ENCODE measurements at places on chromosomes 4 and X. TPM values are rescaled to one million over a fixed set of nuclear protein-coding genes. Genes with fewer than 3 reads are reported as not detected.

RLIM gene
- total RNA-seq = 25.3 TPM

DNA sequence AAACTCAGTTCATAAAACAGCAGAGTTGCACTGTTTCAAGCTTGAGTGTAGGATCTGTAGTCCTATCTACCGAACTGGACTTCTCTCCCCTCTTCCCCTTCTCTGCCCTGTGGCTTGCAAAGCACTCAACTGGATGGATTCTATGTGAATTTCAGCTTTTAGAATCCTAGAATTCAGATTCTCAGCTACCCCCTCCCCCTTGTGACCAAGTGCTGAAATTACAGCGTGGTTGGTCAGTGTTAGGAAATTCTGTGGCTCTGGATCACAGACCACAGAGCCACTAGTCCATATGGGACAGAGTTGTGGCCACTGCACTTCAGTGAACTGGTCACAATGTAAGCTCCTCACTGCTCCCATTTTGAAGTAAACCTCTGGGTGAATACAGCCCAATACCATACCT, 64.6 kb upstream of the TRPC5 start:
- no peaks in the 10 kb centered on the region for H3K4me1 ChIP-seq
- no peaks in the 10 kb centered on the region for H3K36me3 ChIP-seq
- H3K4me3 ChIP-seq = no peak overlapping the region

TAF7L gene
- 0.19 TPM for total RNA-seq

GRCh38 chr4:153514688-153515426, 48.7 kb downstream of the TMEM131L start:
- no peak for DNase-seq
- H3K27me3 ChIP-seq = no peaks in the 10 kb centered on the region
- no peak overlapping the region for H3K4me3 ChIP-seq
- H3K4me1 ChIP-seq = peaks cover 32% of the 10 kb centered on the region
- H3K27ac ChIP-seq = no peak overlapping the region

- H3K36me3 ChIP-seq = peaks cover 13% of the 10 kb centered on the region
- H3K27ac ChIP-seq = no peak overlapping the region
- no peaks in the 10 kb centered on the region for H3K27me3 ChIP-seq
- H3K4me3 ChIP-seq = no peak overlapping the region
Observed at GRCh38 chr4:2859514-2859913, 15.9 kb downstream of the ADD1 start.

- H3K4me1 ChIP-seq = peaks cover 92% of the 10 kb centered on the region
- H3K36me3 ChIP-seq = peaks cover 2% of the 10 kb centered on the region
- H3K27me3 ChIP-seq = no peaks in the 10 kb centered on the region
- H3K27ac ChIP-seq = peak overlapping the region; percentile 93
Observed at GRCh38 chrX:130085551-130086446, 24.5 kb downstream of the ELF4 start.

- H3K36me3 ChIP-seq = peaks cover 58% of the 10 kb centered on the region
- H3K27me3 ChIP-seq = no peaks in the 10 kb centered on the region
- H3K4me1 ChIP-seq = peaks cover 6% of the 10 kb centered on the region
- no peak for DNase-seq
- H3K27ac ChIP-seq = no peak overlapping the region
Observed at GRCh38 chr4:6881908-6882307, 27.7 kb upstream of the TBC1D14 start.

- H3K36me3 ChIP-seq = no peaks in the 10 kb centered on the region
- H3K27ac ChIP-seq = no peak overlapping the region
- DNase-seq = no peak
- H3K4me3 ChIP-seq = no peak overlapping the region
- H3K4me1 ChIP-seq = no peaks in the 10 kb centered on the region
Observed at GRCh38 chr4:92305148-92305877, 1.5 kb downstream of the GRID2 start.

GRCh38 chr4:40831146-40831907, 81.6 kb downstream of the NSUN7 start:
- H3K4me1 ChIP-seq = peaks cover 2% of the 10 kb centered on the region
- H3K36me3 ChIP-seq = no peaks in the 10 kb centered on the region
- H3K27me3 ChIP-seq = no peaks in the 10 kb centered on the region

CYBB gene
- total RNA-seq = 41.7 TPM

DNA sequence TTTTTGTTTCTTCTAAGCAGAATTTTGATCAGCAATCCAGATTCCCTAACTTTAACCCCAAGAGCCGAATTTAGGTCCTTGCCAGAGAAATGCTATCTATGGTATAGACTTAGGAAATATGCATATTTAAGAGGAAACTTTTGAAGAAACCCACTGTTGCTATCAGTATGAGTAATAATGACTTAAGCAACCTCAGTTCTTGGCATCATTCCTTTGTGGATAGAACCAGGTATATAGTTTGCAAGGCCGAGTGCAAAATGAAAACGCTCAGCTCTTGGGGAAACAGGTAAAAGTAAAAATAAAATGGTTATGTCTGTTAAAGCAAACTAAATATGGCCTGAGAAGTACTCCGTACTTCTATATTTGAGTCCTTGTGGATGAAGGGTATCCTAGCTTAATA, 78.1 kb downstream of the ARSF start:
- H3K36me3 ChIP-seq = no peaks in the 10 kb centered on the region
- no peak overlapping the region for H3K27ac ChIP-seq
- DNase-seq = no peak

- H3K4me1 ChIP-seq = no peaks in the 10 kb centered on the region
- H3K36me3 ChIP-seq = no peaks in the 10 kb centered on the region
- no peak overlapping the region for H3K27ac ChIP-seq
- H3K4me3 ChIP-seq = no peak overlapping the region
- no peak for DNase-seq
- no peaks in the 10 kb centered on the region for H3K27me3 ChIP-seq
Observed at GRCh38 chr4:128459547-128459946, 171.9 kb upstream of the PGRMC2 start.

DNA sequence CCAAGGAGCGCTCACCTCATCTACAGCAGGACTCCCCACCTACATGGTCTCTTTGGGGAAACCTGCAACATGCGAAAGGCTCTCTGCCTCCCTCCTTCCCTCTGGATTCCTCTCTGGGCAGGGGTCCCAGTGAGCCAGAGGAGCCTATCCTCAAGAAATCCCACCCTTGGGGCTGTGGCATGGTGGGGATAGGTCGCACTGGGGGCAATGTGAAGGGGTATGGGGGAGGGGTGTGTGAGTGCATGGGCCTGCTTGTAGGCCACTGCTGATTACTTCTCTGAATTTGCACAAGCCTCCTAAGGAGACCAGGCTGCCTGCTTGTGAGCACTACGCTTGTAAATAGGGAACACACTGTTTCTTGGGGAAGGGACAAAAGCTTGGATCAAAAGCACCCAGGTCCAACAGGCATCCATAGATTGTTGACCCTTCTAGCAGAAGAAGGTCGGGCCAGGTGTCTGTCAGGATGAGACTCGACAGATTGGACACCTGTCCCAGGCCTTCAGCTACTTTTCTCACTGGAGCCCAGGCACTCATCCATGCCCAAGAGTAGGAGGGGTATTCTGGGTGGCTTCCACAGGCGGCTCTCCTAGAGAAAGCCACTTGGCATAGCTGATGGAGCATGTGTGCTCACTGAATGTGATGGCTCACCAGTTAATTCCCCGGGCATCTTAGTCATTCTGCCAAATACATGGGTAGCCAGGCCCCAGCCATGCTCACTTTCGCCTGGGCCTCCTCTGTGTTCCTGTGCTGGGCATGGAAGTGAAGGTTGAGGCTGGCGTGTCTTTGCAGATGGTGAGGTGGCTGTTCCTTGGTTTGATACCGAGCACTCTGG, 75.0 kb downstream of the NBDY start:
- no peaks in the 10 kb centered on the region for H3K27me3 ChIP-seq
- no peaks in the 10 kb centered on the region for H3K4me1 ChIP-seq
- no peak overlapping the region for H3K4me3 ChIP-seq
- no peak for DNase-seq
- H3K36me3 ChIP-seq = no peaks in the 10 kb centered on the region
- no peak overlapping the region for H3K27ac ChIP-seq

DNA sequence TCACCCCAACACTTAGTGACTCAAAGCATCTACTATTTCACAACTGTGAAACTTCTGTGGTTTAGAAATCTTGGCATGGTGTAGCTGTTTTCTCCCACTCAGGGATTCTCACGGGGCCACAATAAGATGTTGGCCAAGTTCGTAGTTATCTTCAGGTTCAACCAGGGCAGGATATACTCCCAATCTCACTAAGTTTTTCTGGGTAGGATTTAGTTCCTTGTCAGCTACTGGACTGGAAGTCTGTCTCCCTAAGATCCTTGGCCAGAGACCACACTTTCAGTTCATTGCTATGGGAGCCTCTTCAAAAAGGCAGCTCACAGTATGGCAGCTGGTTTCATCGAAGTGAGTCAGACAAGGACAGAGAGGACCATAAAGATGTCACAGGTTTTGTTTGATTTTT, 111.7 kb upstream of the PDHA2 start:
- no peaks in the 10 kb centered on the region for H3K27me3 ChIP-seq
- no peak overlapping the region for H3K27ac ChIP-seq
- H3K4me1 ChIP-seq = no peaks in the 10 kb centered on the region
- H3K4me3 ChIP-seq = no peak overlapping the region

GRCh38 chr4:141802333-141802732, 165.9 kb downstream of the IL15 start:
- H3K27me3 ChIP-seq = no peaks in the 10 kb centered on the region
- H3K36me3 ChIP-seq = no peaks in the 10 kb centered on the region
- no peak overlapping the region for H3K4me3 ChIP-seq
- no peak overlapping the region for H3K27ac ChIP-seq

GRCh38 chr4:125277790-125278189, 37.0 kb upstream of the FAT4 start:
- no peak overlapping the region for H3K27ac ChIP-seq
- no peak overlapping the region for H3K4me3 ChIP-seq
- H3K27me3 ChIP-seq = no peaks in the 10 kb centered on the region
- H3K36me3 ChIP-seq = no peaks in the 10 kb centered on the region

TMEM131L gene
- 40.9 TPM for total RNA-seq

TBC1D25 gene
- 3.4 TPM for total RNA-seq

DNA sequence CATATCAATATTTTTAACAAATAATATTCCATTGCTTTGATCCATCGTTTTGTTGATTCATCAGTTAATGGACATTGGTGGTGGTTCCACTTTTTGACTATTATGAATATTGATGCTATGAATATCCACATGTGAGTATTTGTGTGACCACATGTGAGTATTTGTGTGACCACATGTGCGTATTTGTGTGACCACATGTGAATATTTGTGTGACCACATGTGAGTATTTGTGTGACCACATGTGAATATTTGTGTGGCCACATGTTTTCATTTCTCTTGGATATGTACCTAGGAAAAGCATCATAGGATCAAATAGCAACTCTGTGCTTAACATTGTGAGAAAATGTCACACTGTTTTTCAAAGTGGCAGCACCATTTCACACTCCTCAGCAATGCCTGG, 433.6 kb upstream of the FRG1 start:
- no peaks in the 10 kb centered on the region for H3K4me1 ChIP-seq
- H3K27ac ChIP-seq = no peak overlapping the region
- no peak overlapping the region for H3K4me3 ChIP-seq
- no peak for DNase-seq
- H3K36me3 ChIP-seq = no peaks in the 10 kb centered on the region

- H3K27ac ChIP-seq = no peak overlapping the region
- no peaks in the 10 kb centered on the region for H3K27me3 ChIP-seq
- no peak overlapping the region for H3K4me3 ChIP-seq
- H3K36me3 ChIP-seq = no peaks in the 10 kb centered on the region
- no peak for DNase-seq
Observed at GRCh38 chr4:107246761-107247160, 210.6 kb upstream of the DKK2 start.

- H3K27ac ChIP-seq = no peak overlapping the region
- DNase-seq = no peak
- no peak overlapping the region for H3K4me3 ChIP-seq
- no peaks in the 10 kb centered on the region for H3K4me1 ChIP-seq
Observed at GRCh38 chrX:88977835-88978234, 230.8 kb downstream of the CPXCR1 start.

DNA sequence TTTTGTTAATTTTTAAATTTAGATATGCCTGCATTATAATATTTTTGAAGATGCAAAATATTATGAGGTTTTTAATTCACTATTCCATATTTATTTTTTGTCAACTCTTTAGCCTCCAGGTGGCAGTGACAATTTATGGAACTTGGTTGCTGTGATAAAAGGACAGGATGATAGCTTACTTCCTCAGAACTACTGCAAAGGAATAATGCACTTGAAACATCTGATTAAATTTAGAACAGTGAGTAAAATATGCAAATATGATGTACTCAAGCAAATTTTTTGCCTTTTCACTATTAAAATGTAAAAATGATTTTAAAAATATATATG, 45.1 kb downstream of the SPATA4 start:
- H3K27ac ChIP-seq = no peak overlapping the region
- H3K36me3 ChIP-seq = no peaks in the 10 kb centered on the region
- H3K4me3 ChIP-seq = no peak overlapping the region
- no peak for DNase-seq

SPINK2 gene
- 5.8 TPM for total RNA-seq

- no peak overlapping the region for H3K27ac ChIP-seq
- no peaks in the 10 kb centered on the region for H3K27me3 ChIP-seq
- no peak overlapping the region for H3K4me3 ChIP-seq
Observed at GRCh38 chr4:189436207-189436606, 504.5 kb upstream of the FRG1 start.

GRCh38 chr4:4662230-4662629, 120.4 kb upstream of the STX18 start:
- H3K36me3 ChIP-seq = no peaks in the 10 kb centered on the region
- no peak for DNase-seq
- no peaks in the 10 kb centered on the region for H3K27me3 ChIP-seq
- H3K4me3 ChIP-seq = no peak overlapping the region

DNA sequence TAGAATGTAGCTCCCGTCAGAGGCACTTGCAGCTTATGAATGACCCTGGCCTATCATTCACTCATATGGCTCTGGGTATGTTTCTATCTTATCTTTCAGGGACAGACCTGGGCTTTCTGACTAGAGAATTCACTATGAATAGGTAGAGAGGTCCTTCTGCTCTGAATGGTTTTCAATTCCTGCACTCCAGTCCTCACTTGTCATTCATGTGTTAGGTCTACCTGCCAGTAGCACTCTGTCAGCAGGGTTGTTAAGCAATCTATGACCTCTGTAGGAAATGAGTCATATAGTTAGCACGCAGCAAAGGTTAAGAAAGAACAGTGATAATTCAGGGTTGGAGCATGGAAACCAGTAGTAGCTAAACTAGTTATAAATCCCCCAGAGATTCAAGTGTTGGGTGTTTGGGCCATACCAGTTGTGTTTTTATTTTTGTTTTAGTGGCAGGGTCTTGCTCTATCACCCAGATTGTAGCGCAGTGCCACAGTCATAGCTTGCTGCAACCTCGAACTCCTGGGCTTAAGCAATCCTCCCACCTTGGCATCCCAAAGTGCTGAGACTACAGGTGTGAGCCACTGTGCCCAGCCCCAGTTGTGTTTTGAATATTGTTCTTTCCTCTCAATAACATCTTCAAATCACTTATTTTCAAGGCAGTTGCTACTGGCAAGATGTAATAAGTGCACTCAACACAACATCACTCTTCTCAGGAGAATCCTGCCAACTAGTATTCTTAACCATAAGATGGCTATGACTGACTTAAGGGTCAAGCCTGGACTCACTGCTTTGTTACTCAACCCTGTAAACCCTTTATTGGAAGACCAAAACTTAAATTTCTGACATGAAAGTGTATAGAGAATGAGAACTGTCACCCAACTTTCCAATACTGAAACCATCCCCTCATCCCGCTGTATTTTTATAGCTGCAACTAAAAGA, 25.1 kb downstream of the ARL13A start:
- no peak for DNase-seq
- H3K27ac ChIP-seq = no peak overlapping the region
- no peaks in the 10 kb centered on the region for H3K36me3 ChIP-seq
- H3K4me1 ChIP-seq = no peaks in the 10 kb centered on the region
- no peaks in the 10 kb centered on the region for H3K27me3 ChIP-seq
